ENCODE measurements at places on chromosomes 16 and 17.
A peak's percentile ranks its signal among the peaks of the same experiment; 100 is the strongest.

DNA sequence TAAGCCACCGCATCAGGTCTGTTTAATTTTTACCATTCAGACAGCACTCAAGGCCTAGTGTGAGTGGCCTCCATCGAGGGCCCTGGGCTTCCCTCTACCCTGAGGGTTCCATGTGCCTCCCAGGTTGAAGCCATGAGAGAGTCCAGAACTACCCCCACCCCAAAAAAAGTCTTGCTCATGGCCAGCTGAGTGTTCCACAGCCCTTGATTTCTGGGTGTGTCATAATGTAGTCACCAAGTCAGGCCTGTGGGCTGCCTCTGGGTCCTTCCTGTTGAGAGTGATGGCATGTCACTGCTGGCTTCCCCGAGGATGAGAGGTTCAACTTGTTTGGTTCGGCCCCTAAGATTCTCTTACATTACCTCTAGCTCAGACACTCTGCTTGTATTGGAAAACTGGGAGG lies 100.6 kb downstream of the PITPNC1 start:
- peak; percentile 51 for DNase-seq

GRCh38 chr17:79926142-79926604 lies 86.9 kb upstream of the CBX4 start:
- DNase-seq = no peak

DNA sequence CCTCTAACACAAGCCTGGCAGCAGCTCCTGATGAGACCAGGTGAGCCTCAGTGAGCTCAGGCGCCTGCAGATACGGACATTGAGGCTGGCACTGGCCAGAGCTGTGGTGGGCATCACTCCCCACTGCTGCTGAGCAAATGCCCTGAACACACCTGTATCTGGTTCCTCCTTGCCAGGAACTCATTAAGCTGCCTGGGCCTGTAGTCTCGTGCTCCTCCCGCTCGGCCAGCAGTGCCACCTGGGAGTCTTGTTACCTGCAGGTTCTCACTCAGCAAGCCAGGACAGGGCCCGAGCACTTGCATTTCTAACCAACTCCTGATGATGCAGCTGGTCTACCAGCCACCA lies 13.3 kb downstream of the EIF4A3 start:
- no peak for DNase-seq

DNA sequence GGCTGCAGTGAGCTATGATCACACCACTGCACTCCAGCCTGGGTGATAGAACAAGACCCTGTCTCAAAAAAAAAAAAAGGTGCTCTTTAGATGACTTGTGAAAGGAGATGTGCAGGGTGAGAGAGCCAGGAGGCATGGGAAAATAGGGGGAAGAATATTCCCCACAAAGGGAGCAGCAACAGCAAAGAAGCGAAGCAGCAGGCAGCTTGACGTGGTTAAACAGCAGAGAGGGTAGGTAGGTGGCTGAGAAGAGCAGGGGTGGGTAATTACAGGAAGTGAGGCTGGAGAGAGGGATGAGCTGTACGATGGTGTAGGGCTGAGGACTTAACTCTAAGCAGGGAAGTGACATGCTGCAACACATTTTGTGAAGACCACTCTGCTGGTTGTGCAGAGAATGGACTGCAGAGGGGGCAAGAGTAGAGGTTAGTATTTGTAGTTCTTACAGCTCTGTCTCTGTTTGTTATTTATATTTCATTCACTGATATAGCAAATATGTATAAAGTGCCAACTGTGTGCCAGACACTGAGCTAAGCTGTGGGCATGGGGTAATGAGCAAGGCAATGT lies 1.6 kb downstream of the HEATR3 start:
- DNase-seq = peak; percentile 46

DNA sequence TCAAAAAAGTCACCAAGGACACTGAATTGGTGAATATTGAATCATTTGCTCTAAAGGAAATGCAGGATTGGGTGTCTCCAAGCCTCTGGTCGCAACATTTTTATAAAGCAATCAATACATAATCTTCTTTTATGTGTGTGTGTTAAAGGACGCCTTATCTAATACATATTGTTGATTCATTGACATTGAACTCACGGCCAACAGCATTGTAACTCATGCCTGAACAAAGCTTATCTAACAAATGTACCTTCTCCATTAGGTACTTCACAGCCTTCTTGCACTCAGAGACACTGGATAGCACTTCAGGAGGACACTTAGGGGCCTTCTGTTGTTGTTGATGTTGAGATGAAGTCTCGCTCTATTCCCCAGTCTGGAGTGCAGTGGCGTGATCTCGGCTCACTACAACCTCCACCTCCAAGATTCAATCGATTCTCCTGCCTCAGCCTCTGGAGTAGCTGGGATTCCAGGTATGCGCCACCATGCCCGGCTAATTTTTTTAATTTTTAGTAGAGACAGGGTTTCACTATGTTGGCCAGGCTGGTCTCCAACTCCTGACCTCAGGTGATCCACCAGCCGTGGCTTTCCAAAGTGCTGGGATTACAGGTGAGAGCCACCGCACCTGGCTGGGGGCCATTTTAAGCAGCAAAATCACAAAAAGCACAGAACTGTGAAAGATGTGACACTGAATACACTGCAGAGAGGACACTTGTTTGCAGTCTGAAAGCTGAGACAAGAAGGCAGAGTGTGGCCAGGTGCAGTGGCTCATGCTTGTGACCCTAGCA lies 13.2 kb upstream of the PDXDC1 start:
- DNase-seq = no peak

GRCh38 chr16:77943801-77944200 lies 78.5 kb upstream of the CLEC3A start:
- no peak for DNase-seq

- DNase-seq = peak; percentile 28
These were observed at the start of gene LPCAT2 for GRCh38 chr16:55508941-55509931. Gene LPCAT2, plus strand, starts transcription at chr16:55509072. Its CDS starts 110 bp downstream, at chr16:55509182.

- DNase-seq = no peak
These were observed 181.5 kb downstream of the ZNF423 start for GRCh38 chr16:49674351-49674851.

- DNase-seq = no peak
These were observed 433.9 kb upstream of the MAF start for GRCh38 chr16:80034469-80034826.

- DNase-seq = no peak
These were observed 139.7 kb upstream of the PLCG2 start for GRCh38 chr16:81639348-81639747.

- DNase-seq = no peak
These were observed 2.0 kb upstream of the TNFRSF13B start for GRCh38 chr17:16973760-16974540.

DNA sequence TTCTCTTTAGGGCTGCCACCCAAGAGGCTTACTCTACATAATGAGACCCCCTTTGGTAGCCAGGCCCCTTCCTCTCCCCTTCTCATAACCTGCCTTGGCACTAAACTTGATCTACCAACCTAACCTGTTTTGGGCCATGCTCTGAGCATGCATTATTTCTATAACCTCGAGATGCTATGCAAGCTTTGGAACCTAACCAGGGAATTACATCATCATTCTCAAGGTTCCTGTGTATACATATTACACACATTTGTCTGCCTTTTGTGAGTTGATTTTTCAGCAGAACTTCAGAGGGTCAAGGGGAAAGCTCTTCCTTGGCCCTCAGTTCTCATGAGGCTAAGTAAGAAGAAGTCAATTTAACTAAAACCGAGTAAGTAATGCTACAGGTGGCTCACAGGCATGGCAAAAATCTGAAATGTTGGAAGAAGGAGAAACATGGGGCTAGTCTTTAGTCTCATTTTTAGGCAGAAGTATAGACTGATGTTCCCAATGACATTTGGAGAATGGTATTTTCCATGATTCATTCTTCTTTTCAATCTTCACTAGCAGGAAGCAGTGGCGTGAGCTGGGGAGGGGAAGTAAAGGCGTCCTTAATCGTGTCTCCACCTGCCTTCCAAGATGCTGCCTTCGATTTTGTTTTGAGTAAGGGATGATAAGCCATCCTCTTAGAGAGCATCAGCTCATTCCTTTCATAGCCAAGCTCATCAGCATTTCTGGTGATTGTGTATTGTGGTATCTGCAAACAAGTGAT lies 308.4 kb downstream of the ABCC12 start:
- no peak for DNase-seq

DNA sequence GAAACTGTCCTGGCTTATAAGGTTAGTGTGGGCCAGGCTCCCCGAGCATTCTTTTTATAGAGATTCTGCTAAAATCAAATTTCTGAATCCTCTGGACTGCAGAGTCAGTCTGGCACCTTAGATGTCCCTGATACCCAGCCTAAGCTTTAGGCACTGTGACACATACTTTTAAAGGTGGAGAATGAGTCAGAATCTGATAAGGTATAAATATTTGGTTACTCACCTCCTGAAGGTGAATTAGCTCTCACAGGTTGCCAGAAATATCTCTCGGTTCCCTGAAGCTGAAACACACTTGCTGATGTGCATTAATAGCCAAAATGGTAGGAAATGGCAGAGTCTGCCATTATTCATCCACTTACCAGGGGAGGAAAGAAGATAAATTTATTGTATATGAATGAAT lies 446.9 kb downstream of the UTP18 start:
- DNase-seq = no peak

DNA sequence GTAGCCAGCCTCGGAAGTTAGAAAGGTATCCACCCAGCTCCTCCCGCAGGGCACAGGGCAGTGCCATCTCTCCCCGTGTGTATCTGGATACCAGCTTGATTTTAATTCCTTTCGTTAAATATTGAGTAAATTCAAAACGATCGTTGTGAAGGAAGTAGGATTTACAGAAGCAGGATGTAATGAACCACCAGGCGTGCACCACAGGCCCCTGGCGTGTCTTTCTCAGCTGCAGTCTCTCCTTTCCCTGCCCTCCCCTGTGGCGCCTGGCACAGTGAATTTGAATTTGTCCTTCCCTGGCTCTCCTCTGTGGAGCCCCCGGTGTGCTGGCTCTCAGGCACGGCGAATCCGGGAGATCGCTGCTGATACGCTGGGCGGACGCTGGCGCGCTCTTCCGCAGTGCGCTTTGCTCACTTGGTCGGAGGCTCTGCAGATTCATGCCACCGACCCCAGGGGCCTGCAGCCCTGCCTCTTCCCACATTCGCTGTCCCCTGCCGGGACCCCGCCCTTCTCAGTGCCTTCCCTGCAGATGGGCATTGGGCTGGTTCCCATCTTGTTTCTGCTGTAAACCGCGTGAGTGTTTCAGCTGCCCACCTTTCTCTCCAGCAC lies 164.6 kb downstream of the RPTOR start:
- no peak for DNase-seq

DNA sequence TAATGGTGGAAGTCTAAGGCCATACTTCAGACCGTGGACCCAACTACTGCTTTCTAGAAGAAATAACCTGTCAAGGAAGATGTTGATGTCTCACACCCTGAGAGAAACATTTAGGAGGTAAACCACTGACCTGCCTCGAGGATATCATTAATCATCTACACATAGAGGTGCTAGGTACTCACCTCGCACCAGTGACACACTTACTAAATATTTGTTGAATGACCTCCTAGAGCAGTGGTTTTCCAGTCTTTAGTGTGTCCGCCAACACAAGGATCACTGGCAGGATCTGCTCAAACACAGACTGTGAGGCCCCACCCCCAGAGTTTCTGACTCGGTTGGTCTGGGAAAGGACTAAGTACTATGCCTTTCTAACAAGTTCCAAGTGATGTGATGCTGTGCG lies 197.4 kb upstream of the CACNG5 start:
- no peak for DNase-seq

All from CD4-positive, alpha-beta T cell treated with Interleukin-4 for 1 hour (primary cell).